ENCODE measurements at places on chromosomes 4 and X. TPM values are rescaled to one million over a fixed set of nuclear protein-coding genes. Genes with fewer than 3 reads are reported as not detected.

FAM47E gene
- not detected for total RNA-seq

- no peak for DNase-seq
Observed at GRCh38 chrX:71292669-71293365, 8.7 kb upstream of the ITGB1BP2 start.

- no peak for DNase-seq
Observed at GRCh38 chr4:95959633-95960032, 119.7 kb downstream of the PDHA2 start.

GPC3 gene
- not detected for total RNA-seq

MAGEA12 gene
- total RNA-seq = not detected

CLCN5 gene
- 9.2 TPM for total RNA-seq

DNA sequence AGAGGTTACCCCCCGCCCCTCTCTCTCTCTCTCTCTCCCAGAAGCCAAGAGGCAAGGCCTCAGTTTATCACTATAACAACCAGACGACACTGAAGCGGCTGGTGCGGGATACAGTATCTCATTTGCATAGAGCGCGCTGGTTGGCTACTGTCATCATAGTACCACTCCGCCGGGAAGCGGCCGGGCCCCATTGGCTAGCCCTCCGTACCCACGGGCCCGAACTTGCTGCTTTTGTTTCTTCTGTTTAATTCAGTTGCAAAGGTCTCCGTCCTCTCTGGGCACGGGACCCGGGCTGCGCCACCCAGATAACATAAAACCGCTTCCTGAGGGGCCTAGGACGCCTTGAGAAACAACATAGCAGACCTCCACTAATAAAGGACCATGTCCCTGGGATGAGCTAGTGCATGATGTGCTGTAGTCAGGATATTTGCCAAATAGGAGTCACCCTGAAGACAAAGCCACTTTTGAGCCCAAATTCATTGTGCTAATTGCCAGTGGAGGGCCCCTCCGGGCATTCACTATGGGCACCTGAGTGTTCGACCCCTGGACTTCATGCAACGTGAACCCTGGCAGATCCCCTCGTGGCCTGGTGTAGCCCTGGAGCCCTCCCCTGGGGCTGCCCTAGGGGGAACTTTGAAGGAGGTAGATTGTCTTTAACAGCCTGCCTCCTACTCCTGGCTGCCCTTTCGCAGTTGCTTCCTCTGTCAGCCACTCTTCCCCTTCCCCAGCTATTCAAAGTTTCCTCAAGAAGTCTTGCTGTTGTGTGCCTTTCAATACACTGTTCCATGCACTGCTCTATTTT, at the start of gene PCYT1B:
Gene PCYT1B (minus strand): TSS at position 91 of the 802 bp plus-strand sequence. CDS start 242 bp downstream, outside the sequence.
- DNase-seq = no peak

RHOXF1 gene
- total RNA-seq = not detected

DNA sequence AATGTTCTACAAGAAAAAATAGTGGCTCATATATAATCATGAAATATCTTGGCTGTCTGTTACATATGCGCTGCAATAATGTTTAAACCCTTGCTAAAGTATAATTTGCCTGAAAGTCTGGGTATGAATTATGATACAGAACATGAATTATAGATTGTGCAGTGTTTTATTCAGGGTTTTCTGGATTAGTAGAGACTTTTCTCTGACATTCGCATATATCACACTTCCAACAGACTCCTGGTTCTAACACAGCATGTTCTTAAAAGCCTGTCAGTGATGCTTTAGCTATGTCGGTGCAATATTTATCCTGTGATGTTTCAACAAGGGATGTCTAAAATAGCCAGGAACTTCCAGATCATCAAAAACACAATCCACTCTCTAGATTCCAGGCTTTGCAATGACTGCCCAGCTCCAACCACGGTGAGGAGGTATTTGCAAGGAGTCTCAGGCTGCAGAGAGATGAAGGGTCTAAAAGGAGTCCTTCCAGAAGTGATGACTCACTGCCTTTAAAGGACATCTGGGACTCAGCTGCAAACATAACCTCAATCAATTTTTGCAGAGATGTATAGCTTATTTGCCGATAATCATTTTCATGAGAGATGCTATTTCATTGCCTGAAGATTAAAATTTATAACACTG, 69.4 kb downstream of the RWDD4 start:
- DNase-seq = no peak

DNA sequence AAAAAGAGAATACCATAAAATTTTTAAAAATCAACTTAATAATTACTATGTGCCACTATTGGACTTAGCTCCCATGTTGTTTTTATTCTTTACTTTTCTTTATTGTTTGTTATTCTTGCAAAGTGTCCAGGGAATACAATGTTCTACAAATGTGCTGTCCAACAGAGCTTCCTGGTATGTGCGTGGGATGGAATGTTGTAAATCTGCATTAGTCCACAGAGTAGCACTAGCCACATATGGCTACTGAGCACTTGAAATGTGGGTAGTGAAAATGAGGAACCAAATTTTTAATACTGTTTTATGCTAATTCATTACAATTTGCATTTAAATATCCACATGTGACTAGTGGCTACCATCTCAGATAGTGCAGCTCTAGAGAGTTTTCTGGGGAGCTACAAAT, 14.3 kb upstream of the CORIN start:
- DNase-seq = no peak

CAPN6 gene
- total RNA-seq = not detected

GRCh38 chrX:115939070-115939469, 231.5 kb upstream of the AGTR2 start:
- no peak for DNase-seq

CXCR3 gene
- total RNA-seq = not detected

GRCh38 chr4:117326091-117326490, 240.7 kb upstream of the TRAM1L1 start:
- DNase-seq = no peak

DNA sequence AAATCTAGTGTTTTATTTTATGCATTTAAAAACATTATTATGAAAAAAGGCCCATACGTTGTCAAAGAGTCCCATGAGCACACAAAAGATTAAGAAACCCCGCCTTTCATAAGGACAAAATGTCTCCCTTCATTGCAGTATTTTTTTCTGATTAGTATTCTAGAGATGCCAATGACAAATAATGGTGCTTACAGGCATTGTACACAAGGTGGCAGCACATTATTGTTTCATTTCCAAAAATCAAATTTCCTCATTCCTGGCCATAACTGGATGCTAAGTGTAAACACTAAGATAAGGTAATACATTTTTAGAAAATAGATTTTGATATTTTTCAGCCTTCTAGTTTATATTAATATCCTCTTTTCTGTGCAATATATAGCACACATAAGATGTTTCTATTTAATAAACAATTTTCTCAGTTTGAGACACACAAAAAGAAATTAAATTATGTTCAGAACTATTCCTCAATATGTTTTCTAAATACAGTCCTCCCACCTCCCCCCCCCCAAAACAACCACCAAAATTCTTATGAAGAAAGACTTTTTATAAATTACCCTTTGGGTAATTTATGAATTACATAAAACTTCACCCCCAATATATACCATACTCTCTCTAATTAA, 47.7 kb downstream of the TIGD2 start:
- DNase-seq = peak; percentile 60

- DNase-seq = no peak
Observed at GRCh38 chrX:40097504-40098263, at the start of gene BCOR. BCOR (minus strand) TSS chrX:40097958; CDS start chrX:40077929, 20,029 bp downstream.

GRCh38 chrX:117511379-117511778, 605.2 kb downstream of the KLHL13 start:
- DNase-seq = no peak

- no peak for DNase-seq
Observed at GRCh38 chrX:70422851-70423341, at the start of gene GDPD2. GDPD2 (plus strand) TSS chrX:70423314; CDS start chrX:70424985, 1,671 bp downstream.

IL13RA1 gene
- 69.4 TPM for total RNA-seq

ACE2 gene
- total RNA-seq = not detected

DNA sequence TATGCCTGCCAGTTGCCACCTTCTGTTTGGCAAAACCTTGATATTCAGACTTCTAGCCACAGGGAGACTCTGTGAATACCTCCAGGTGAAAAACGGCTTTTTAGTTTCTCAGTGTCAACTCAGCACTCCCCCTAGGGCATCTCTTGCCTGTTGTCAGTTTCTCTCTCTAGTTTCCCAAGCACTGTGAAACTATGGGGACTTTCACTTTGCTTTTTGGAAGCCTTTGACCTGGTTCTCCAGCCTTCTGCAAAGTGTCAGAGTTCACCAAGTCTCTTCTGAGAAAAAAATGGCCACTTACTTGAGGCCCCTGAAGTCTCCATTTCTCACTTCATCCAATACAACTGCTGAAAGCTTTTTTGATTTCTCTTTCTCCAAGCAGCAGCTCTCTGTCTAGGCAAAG, 521.5 kb downstream of the INPP4B start:
- DNase-seq = no peak

SMAD1 gene
- 264 TPM for total RNA-seq

DNA sequence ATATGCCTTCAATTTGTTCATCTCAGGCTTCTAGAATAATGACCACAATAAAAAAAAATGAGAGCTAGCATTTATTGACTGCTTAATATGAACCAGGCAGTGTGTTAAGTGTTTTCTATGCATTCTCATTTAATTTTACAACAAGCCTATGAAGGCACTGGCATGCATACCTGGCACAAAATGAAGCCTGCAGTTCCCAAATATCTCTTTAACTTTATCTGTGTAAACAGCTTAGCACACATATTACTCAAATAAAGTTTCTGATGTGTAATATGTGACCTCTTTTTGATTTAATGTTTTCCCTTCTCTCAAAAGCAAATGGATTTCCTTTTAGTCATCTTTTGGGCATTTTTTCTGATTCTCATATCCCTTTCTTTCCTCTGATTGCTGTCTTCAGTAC, 671.8 kb downstream of the PCDH7 start:
- no peak for DNase-seq

- no peak for DNase-seq
Observed at GRCh38 chr4:168864821-168865541, 145.1 kb downstream of the CBR4 start.

SPANXA1 gene
- not detected for total RNA-seq

DNA sequence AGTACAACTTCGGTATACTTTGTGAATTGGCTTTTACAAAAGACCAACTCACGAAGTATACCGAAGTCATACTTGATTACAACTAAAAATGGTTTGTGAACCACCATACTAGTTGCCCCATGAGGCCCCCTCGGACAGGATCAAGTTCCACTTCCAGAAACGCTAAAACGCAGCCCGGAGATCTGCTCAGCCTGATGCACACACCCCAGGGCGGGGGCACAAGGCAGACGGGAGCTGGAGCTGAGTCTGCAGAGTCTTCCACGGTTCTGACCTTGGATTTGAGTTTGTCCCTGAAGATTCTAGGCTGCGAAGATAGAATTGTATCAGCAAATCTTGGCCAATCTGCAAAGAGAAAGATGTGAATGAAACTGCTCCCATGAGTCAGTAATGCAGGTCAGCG, 118.1 kb downstream of the SORCS2 start:
- no peak for DNase-seq

DNA sequence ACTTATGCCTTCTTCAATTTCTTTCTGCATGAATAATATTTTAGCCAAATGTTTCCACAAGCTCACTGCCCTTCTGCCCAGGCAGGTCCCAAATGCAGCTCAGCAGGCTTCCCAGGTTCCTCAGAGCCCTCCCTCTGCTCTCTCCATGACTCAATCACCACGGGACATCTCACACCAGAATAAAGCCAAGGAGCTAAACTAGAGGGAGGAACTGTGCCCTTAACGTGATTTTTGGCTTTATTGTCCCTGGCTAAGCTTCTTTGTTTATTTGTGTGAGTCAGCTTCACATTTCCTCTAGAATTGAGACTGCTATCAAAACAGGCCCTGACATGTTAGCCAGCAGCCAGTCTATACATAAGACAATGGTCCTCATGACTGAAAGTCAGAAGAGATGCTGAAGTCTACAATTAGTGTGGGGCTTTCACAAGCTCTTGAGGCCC, 186.4 kb upstream of the GALNT7 start:
- peak; percentile 75 for DNase-seq

DNA sequence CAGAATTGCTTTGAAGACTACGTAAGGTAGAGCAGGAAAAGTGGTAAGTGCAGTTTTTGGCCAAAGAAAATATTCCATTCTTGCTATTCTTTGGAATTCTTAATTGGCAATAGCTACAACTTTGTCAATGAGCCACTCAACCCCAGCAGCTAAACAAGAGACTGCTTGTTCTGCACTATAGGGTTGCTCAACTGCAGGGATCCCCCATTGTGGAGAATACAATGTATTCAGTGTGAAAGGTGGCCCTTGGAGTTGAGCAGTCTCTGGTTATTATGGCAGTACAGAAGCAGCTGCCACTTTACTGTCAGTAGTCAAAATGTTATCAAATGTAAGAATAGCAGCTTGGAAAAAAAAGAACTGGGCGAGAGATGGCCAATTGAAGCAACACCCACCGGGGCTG, 808.7 kb downstream of the CENPC start:
- DNase-seq = no peak

GRCh38 chrX:119935215-119935874, 8.2 kb downstream of the NKAP start:
- no peak for DNase-seq

RAB41 gene
- not detected for total RNA-seq

- no peak for DNase-seq
Observed at GRCh38 chr4:39433878-39434492, 24.7 kb downstream of the RPL9 start.

DNA sequence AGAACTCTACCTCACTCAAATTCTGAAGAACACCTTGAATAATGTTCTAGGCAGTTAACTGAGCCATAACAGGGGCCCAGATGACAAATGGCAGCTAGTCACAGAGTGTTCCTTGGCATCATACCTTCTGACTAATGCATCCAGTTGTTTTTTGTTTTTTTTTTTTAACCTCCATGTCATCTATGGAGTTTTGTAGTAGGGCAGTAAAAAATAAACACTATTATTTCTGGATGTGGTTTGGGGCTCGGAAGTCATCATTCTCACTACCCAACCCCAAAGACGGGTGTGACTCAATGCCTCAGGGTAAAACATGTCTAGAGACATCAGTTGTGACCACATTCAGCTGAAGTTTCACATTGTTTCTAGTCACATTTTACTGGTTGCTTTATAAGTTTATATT, 31.2 kb upstream of the MCF2 start:
- DNase-seq = no peak

RIPPLY1 gene
- not detected for total RNA-seq

SLC4A4 gene
- 0.58 TPM for total RNA-seq

DNA sequence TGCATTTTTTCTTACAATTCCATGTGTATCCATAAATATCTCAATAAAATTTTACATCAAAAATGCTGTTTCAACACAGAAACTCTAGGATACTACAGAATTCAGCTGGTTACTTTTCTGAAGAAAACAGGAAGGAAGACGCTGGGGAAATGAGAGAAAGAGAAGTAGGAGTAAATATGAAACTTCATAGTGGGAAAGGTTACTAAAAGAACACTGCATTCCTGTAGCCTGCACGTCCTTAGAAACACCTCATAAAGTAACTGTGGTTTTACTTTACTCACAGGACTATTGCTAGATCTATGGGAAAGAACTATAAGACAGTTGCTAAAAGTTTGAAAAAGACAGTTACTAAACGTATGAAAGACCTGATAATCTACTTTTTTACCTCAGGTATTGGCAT, 23.1 kb downstream of the ATP11C start:
- no peak for DNase-seq

SPANXD gene
- not detected for total RNA-seq

CFAP47 gene
- total RNA-seq = not detected

DNA sequence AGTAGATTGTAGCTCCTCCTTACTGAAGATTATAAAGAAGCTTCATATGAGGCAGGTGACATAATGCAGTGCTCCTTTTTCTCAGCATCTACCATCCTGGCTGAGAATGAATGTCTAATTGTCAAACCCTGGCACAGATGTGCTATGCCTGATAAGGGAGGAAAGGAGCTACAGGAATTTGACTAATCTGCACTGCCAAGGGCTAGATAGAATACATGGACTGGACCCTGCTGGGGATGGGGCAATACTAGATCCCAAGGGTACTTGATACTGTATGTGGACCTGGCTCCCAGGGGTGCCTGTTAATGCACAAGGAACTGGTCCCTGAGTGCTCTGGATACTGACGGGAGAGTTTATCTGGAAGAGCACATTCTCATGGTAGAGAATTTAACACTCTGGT, 362.2 kb upstream of the EMCN start:
- no peak for DNase-seq
